ENCODE measurements at places on chromosomes 13 and 19.

DNA sequence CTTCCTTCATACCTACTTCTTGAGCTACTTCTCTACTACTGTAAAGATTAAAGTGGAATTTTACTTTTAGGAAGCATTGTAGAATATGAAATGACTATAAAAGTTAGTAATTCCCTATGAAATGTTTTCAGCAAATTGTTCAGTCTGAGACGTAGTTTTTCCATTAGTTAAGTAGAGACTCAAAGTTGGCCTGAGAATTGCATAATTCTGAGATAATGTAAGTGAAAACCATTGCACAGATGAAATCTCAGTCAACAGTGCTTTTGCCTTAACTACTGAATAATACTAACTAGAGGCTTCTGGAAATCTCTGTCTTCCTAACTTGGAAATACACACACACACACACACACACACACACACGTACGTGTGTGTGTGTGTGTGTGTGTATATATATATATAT lies 125.9 kb downstream of the FGF14 start:
- no peak for DNase-seq

DNA sequence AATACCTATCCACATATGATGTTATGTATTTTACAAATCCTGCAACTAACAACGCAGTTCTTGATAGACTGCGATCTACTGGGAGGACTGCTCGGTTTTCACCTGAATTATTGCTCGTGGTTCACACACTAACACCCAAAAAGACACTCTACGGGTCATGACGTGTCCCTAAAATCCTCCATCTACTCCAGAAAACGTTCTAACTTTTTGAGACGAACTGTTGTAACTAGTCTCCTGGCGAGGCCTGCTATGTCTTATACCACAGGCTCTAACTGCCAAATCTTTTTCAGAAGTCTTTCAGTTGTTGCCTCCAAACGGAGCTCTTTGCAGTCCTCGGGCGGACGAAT lies 108.2 kb downstream of the KCNRG start:
- DNase-seq = no peak

DNA sequence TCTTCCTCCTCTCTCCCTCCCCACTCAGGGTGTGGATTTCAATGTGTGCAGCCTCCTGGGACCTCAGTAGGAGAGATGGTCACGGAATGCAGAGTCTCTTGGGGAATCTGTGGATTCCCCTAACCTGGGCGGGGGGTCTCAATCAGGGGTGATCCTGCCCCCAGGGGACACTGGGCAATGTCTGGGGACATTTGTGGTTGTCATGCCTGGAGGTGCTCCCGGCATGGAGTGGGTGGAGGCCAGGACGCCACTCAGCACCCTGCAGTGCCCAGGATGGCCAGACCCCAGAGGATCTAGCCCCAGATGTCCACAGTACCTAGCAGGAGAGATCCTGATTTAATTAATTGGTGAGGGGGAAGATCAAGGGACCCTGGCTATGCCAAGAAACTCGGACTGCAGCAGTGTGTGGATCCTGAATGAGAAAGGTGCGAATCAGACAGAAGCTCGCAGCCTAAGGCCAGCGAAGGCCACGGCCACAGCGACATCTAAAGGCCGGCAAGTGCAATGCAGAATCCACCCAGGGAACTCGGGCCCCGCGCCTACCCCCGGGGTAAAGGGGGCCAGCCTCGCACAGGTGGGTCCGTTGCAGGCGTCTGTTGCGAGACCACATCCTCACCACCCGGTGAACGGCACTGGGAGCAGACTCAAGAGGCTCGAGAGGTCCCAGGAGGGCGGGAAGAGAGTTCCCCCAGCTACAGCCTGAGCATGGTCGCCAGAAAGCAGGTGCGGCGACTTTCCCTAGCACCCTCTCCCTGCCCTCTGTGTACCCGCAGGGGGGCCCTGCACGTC lies 88.8 kb downstream of the GNG7 start:
- DNase-seq = no peak

- no peak for DNase-seq
Observed at GRCh38 chr13:100039740-100040139, 49.2 kb upstream of the PCCA start.

DNA sequence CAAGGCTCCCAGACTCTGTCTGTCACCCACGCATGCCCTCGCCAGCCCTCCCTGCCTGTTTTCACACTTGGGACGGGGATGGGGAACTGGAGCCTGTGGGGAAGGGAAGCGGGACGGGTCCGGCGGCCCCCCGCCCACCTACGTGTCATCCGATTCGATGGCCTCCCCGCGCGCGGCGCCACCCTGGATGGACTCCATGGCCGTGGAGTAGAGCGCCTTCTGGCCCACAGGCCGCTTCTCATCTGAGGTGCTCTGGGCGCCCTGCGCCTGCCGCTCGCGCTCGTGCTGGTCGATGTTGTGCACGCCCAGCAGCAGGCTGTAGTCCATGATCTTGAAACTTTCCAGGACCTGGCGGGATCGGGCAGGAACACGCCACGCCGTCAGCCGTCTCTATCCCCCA lies 25.1 kb upstream of the CACTIN start:
- no peak for DNase-seq

GRCh38 chr13:58992478-58993042 lies 1171.2 kb downstream of the DIAPH3 start:
- DNase-seq = no peak

GRCh38 chr13:43237616-43238015 lies 214.2 kb downstream of the DNAJC15 start:
- DNase-seq = no peak

- DNase-seq = no peak
Observed at GRCh38 chr19:2761309-2761677, 21.5 kb upstream of the SLC39A3 start.

DNA sequence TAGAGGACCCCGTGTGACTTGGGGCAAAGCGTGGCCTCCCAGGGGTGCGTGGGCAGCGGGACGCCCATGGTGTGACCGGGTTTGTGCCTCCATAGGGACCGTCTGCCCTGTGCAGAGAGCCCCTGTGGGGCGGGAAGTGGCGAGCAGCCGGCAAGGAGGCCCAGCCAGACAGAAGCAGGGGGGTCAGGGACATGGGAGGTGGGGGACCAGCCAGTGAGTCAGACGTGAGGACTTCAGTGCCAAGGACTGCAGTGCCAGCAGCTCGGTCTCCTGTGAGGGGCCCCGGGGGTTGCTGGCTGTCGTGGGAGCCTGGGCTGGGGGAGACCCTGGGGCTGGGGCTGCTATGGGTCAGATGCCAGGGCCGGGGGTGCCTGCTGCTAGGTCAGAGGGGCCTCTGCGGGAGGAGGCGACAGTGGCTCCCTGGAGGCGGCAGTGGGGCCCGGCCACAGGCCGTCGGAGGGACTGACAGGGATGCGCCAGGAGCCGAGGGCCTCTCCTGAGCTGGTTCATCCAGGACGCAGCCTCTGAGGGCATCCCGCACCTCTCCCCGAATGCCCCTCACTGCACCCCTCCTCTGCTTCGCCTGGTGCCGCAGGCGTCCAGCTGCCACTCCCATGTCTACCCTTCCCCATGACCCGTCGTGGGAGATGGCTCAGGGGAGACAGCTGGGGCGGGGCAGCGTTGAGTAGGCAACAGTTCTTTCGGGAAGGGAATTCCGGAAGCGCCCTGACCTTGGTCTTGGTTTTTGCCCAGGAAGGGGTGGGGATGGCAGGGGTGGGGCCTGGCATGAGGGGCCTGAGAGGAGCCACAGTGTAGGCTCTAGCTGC lies 80.0 kb downstream of the KDM4B start:
- no peak for DNase-seq

DNA sequence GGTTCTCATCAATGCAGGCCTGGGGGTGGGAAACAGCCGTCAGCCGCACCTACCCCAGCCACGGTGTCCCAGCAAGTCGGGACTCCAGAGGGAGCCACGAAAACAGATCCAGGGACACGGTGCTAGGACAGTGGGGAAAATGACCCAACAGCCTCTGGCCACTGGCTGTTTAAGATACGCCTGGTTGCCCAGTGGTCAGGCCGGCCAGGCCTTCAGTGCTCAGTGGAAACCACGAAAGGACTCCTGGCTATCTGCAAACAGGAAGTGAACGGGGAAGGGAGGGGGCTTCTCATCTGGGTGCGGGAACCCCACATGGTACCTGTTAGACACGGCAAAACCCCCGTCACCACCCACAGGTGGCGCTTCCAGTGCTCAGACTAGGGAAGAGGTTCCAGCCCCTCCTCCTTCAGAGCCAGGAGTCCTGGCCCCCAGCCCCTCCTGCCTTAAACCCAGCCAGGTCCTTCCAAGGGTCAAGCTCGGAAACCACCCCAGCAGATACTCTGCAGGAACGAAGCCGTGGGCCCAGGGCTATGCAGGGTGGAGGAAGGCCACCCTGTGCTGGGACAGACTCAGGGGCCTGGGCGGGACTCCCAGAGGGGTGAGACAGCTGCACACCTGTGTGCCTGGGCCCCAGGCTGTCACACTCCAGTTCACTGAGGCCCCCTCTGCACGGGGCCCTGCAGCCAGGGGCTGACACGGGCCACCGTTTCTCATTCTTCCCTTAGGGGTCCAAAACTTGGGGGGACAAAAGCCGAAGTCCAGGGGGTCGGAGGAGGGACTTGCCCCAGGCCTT lies 4.5 kb downstream of the PPP1R12C start:
- DNase-seq = no peak

Measured in left renal cortex interstitium (tissue), 4 donors.